ENCODE measurements at places on chromosomes 12 and 14.

- DNase-seq = no peak
Observed at GRCh38 chr14:67815573-67816225, 691 bp downstream of the ZFYVE26 start.

DNA sequence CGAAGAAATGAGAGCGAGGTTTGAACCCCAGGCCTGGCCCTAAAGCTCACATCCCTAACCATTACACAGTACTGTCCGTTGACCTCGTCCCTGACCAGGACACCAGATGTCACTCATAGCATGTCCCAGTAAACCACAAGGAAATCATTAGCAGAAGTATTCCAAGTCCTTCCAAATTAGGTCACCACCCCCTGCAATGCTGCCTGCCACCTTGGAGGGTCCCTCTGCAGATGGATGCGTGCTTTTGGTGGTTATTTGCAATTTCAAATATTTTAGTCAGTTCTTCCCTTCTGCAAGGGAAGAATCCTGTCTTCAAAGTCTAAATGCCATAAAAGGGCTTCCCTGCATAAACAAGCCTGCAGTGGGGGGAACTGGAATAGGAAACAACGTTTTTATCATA, 71.3 kb downstream of the CLMN start:
- no peak for DNase-seq

- DNase-seq = no peak
Observed at GRCh38 chr14:104783484-104784217, 11.9 kb downstream of the AKT1 start.

- DNase-seq = no peak
Observed at GRCh38 chr12:67595365-67595764, 53.2 kb upstream of the DYRK2 start.

DNA sequence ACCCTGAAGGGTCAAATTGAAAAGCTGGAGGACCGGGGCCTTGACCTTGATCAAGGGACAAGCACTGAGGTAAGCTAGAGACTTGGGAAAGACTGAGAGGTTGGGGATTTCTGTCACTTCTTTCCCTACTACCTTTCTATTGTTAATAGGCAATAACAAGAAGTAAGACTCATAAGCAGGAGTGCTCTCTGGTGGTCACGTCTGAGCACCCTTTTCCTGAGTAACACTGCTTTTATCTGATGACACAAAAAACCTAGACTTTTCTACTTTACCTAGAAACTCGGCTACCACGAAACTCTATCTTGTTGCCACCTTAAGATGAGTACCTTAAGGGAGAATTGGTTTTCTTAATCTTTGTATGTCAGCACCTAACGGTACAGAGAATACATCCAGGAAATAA, 35.5 kb upstream of the PPFIBP1 start:
- no peak for DNase-seq

DNA sequence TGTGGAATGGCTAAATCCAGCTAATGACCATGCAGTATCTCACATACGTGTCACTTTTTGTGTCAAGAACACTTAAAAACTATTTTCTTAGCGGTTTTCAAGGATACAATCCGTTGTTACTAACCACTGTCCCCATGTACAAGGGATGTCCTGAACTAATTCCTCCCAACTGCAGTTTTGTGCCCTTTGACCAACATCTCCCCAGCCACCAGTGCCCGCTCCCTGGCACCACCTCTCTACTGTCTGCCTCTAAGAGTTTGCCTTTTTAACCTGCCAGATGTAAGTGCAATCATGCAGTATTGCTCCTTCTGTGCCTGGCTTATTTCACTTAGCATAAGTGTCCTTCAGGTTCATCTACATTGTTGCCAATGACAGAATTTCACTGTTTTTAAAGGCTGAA, 315.7 kb downstream of the TMEM121 start:
- no peak for DNase-seq

GRCh38 chr12:69066492-69067373, 133.8 kb upstream of the CPM start:
- no peak for DNase-seq

GRCh38 chr12:112936927-112937326, 1.3 kb upstream of the OAS3 start:
- DNase-seq = no peak

DNA sequence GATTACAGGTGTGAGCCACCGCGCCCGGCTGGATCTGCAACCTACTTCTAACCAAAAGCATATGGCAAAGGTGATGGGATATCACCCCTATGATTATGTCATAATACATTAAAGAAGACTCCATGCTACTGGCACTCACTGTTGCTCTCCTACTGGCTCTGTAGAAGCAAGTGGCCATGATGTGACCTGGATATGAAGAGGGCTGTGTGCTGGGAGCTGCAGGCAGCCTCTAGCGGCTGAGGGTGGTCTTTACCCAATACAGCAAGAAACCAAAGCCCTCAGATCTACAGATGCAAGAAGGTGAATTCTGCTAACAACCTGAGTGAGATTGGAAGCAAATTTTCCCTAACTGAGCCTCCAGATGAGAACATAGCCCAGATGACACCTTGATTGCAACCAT, 34.2 kb upstream of the TRIM9 start:
- DNase-seq = no peak

- DNase-seq = no peak
Observed at GRCh38 chr12:52243856-52244614, 11.0 kb downstream of the KRT7 start.

DNA sequence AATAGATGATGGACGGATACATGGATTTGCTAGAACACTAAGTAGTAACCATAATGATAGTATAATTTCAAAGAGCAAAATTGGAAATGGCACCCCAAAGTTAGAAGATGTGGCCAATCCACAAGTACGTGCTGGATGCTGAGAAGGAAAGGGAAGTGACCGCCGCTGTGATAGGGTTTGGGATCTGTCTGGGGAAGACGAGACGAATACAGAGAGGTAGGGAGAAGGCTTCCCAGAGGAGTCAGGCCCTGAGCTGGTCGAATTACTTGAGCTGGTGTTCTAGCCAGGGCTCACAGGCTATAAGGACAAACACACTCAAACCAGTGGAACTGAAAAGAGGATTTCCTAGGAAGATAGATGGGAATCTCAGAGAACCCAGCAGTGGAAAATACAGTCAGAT, 9.4 kb upstream of the ACVR1B start:
- no peak for DNase-seq

DNA sequence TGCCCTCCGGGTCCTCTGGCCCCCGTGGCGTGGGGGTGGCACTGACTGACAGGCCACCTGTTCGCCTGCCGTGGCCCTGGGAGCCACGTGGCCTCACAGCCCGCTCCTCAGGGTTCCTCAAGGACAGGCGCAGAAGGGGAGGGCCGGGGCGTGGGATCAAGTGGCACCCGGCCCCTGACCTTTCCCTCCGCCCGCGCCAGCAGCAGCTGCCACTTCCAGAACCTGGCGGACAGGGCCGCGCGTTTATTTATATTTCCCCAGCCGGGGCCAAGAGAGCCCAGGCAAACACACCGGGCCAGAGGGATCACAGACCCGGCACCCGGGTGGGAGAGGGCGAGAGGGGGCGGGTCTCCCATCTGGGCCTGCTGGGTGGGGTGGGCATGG, 92.6 kb downstream of the RFLNA start:
- DNase-seq = no peak

DNA sequence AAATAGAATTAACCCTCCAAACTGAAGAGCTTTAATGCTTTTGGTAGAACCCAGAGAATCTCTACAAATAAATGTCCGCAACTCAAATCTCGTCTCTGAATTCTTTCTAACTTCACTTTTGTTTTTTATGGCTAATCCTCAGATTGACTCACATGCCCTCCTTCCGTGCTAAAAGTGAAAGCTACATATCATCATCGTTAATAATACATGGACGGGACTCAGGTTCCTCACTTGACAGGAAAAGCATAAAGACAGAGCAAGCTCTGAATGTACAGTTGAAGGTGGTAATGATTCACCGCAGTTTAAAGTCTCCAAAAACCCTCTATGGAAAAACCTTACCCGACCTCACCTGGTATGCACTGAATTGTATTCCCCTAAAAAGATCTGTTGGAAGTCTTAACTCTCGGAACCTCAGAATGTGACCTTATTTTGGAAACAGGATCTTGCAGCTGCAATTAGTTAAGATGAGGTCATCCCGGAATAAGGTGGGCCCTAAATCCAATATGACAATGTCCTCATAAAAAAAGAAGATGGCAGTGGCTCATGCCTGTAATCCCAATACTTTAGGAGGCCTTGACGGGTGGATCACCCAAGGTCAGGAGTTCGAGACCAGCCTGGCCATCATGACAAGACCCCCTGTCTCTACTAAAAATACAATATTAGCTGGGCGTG, 147.4 kb upstream of the FOXN3 start:
- no peak for DNase-seq

DNA sequence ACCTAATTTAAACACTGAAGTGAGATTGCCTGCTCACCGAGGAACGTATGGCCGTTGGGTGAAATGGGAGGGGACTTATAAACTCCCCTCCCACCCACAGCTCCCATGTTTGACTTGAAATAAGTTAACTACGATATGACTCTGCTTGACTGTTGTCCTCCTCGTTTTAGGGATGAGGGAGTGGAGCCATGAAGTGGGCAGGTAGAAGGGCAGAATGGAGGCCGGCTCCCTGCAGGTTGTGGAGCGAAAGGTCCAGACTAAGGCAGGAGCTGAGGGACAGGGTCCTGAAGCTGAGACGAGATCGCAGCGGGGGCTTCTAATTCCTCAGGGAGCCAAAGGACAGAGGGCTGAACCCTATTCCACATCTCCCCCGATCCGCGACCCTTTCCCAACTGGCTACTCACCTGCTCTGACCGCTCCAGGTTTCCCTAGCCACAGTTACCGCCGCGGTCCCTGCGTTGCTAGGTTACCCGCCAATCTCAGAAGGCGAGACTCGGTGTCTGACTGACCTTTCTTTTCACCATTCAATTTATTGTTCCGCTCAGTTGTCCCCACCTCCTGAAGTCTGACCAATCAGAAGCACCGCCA, 577 bp upstream of the TPCN1 start:
- DNase-seq = no peak

GRCh38 chr14:47345016-47345415, 330.4 kb downstream of the MDGA2 start:
- DNase-seq = no peak

- no peak for DNase-seq
Observed at GRCh38 chr12:75850721-75851462, 180.7 kb downstream of the PHLDA1 start.

DNA sequence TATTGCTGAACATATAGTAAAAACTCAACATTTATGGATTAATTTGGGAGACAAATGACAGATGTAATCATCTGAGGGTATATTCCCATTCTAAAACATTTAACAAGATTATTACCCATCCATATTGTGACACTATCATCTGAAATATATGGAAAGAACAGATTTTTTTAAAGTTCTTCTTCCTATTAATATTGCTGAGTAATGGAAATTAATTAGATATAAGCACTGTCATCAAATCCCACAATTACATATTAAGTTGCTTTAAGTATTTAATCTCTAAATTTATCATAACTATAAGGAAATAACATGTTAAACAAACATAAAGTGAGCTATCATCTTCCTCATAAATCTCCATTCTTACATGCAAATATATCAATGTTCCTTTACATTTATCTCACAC, 22.0 kb downstream of the EML5 start:
- DNase-seq = no peak

- DNase-seq = no peak
Observed at GRCh38 chr12:5165296-5165970, 121.8 kb downstream of the KCNA5 start.

DNA sequence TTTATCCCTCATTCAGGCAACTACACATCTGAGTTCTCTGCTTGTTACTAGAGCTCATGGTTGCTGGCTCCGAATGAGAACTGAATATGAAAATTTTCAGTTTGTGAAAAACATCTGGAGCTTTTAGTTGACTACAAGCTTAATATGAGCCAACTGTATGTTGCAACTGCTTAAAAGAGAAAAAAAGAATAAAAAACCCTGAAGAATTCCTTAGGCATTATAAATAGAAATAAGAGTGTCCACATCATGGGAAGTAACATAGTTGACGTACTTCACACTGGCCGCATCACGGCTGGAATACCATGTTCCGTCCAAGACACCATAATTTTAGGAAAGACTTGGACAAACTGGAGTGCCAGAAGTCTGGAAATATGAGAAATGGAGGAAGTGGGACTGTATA, 57.9 kb downstream of the PDE3A start:
- DNase-seq = no peak

DNA sequence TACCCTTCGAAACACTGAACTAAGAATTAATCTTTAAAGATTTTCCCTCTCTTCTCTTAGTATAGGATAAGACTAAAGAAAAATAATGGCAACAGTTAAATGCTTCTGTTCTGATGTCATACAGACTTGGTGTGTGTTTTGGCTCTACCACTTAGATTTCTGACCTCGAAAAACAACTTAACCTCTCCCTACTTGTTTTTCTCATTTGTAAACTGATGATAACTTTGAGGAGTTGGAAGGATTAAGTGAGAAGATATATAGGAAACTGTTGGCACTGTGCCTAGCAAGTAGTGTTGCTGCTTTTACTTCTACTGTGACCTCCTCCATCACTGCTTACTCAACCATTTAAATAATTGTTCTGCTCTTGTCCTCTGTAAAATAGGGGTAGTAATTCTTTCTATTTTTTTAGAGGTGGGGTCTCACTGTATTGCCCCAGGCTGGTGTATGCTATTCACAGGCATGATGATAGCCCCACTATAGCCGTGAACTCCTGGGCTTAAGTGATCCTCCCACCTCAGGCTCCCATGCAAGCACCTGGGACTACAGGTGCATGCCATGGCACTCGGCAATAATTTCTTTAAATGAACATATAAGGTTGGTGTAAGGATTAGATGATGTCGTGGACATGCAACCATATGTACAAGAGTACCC, 22.4 kb downstream of the PALS1 start:
- DNase-seq = no peak

- no peak for DNase-seq
Observed at GRCh38 chr12:82765971-82766705, 79.4 kb downstream of the TMTC2 start.
